ENCODE measurements at places on chromosomes 12 and 14.

GRCh38 chr14:76929927-76930326, 98.6 kb downstream of the IRF2BPL start:
- DNase-seq: no peak

DNA sequence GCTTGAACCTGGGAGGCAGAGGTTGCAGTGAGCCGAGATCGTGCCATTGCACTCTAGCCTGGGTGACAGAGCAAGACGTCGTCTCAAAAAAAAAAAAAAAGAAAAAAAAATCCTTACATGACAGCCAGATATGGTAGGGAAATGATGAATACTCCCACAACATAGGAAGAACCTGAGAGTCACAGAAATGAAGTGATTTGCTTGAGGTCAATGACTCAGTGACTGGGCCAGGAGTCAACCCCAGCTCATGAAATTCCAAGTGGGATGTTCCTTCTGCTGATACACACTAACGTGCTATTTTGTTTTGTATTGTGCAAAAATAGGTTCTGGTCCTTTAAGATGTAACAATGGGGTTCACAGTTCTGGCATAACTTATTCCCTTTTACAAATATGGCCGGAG, 9.0 kb downstream of the RHOF start:
- no peak for DNase-seq

GRCh38 chr12:24769682-24770081, 179.2 kb downstream of the BCAT1 start:
- no peak for DNase-seq

DNA sequence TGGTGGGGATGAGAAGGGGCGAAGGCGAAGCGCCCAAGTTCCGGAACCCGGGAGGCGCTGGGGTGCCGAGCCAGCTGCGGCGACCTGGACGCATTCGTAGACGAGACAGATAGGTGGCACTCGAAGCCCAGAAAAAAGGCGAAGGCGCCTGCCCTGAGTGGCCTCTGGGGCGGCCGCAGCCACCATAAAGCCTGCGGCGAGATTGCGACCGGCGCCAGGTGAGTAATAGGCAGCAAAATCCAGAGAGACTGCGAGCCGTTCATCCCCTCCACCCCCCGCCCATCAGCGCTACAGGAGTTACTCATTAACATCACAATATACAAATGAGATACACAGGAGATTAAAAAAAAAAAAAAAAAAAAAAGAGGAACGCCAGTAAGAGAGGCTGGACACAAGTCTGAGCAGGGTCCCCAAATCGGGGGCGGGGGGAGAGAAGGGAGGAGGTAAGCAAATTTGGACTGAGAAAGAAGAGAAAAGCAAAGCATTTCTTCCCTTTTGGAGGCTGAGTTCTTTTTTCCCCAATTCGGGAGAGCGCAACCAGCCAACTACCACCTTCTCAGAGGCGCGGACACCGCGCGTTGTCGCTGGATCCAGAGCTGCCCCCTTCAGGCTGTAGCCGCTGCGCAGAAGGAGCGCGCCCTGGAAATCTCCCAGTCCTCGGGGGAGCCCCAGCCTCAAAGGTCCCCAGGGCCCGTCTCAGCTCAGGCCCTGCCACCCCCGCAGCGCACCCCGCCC, 15.7 kb downstream of the TBX3 start:
- no peak for DNase-seq

- DNase-seq: no peak
Measured at GRCh38 chr14:30610787-30611343, 11.3 kb upstream of the SCFD1 start.

DNA sequence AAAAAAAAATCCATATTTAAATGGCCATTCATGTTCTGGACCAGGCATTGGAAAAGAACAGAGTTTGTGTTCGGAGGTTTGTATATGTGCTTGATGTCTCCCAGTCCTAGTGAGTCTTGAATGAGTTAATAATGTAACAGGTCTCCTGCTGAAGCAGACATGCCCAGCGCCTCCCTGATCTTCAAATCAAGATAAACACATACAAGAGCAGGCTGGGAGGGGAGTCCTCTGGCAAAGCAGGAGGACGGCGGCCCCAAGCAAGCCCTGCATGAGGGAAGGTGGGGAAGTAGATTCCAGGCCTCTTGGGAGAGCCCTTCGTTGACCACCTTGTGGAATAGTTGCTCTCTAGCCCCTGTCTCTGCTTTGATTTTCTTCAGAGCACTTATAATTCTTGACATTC, 156.3 kb downstream of the ZFP36L1 start:
- DNase-seq: no peak

GRCh38 chr12:19462406-19462805, 23.1 kb downstream of the AEBP2 start:
- DNase-seq: no peak

GRCh38 chr14:102991376-102991775, 66.0 kb downstream of the CDC42BPB start:
- DNase-seq: no peak

DNA sequence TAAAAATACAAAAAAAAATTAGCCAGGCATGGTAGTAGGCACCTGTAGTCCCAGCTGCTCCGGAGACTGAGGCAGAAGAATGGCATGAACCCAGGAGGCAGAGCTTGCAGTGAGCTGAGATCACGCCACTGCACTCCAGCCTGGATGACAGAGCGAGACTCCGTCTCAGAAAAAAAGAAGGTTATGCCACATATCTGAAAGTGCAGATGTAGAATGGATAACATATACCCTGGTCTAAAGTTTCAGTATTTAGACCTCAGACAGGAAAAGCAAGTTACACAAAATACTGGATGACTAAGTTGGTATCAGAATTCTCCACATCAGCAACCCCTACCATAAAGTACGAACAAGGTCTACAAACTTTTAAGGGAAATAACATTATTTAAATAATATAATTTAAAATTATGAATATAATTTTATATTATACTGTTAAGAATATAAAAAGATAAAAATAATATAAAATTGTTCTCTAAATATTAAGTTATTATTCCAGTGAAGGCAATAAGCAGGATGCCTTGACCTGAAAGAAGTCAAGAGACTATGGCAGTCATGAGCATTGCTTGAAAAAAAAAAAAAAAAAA, 169.9 kb downstream of the CRADD start:
- DNase-seq: no peak

GRCh38 chr14:100828031-100828769, 2.3 kb downstream of the MEG3 start:
- no peak for DNase-seq

GRCh38 chr12:50149311-50149710, 17.9 kb downstream of the CERS5 start:
- DNase-seq: no peak

DNA sequence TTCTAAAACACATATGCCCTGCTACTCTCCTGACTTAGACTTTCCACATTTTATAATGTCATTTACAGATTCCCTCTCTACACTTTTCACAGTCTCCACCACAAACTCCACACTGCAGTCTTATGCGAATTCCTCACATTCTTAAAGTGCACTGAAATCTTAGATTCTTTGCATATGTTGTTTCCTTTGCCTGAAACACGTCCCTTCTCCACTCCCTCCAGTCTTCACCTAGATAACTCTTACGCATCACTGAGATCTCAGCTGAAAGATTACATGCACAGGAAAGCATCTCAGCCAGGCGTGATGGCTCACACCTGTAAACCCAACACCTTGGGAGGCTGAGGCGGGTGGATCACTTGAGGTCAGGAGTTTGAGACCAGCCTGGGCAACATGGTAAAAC, 3.8 kb upstream of the ARHGAP9 start:
- DNase-seq: no peak
